GF-D8 (cell line): ENCODE measurements at places on chromosomes 12 and 14.

- DNase-seq: no peak
These were observed 747 bp downstream of the IRF2BPL start for GRCh38 chr14:77027538-77028383.

DNA sequence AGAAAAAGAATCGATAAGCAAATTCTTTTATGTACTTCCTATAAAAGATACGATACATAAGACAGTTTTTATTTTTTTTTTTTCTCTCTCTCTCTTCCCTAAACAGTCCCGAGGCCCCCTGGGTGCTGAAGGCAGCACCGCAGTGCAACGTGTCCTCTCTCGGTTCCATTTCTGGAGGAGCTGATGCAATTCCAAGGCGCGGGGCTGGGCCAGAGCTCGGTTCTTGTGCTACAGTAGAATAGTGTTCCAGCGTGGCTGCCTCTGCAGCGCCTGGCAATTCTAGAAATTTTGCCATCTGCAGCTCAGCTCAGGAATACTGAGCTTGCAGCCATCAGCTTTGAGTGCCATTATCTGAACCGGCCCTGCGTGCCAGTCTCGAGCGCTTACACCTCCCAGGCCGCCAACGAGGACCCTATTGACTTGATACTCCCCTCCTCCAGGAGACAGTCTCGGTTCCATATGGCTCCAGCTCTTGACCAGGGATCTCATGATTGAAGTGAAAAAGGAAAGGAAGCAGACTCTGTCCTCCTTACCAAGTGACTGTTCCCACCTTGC lies 630 bp downstream of the ALDH1L2 start:
- DNase-seq: peak; percentile 19

DNA sequence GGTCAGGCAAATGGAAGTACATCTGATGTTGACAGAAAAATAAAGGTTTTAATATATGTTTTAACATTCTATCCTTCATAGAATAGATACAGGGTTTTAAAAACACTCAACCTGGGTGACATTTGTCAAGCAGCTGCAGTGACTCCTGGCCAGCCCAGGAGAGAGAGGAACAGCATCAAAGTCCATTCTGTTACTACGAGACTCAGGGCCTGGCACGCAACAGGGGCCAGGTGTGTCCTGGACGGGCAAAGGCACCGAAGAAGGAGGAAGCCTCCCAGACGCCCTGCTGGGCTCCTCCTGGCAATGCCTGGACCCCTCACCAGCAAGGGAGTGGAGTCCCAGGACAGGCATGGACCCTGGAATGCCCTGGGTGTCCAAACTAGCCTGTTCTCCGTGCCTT lies 22.1 kb downstream of the LRCOL1 start:
- DNase-seq: no peak

GRCh38 chr12:110661337-110661972 lies 27.5 kb downstream of the HVCN1 start:
- peak; percentile 9 for DNase-seq

- DNase-seq: no peak
These were observed 88.1 kb upstream of the DHRS4 start for GRCh38 chr14:23865502-23865901.

GRCh38 chr12:110684312-110684836 lies 4.5 kb downstream of the HVCN1 start:
- DNase-seq: no peak

DNA sequence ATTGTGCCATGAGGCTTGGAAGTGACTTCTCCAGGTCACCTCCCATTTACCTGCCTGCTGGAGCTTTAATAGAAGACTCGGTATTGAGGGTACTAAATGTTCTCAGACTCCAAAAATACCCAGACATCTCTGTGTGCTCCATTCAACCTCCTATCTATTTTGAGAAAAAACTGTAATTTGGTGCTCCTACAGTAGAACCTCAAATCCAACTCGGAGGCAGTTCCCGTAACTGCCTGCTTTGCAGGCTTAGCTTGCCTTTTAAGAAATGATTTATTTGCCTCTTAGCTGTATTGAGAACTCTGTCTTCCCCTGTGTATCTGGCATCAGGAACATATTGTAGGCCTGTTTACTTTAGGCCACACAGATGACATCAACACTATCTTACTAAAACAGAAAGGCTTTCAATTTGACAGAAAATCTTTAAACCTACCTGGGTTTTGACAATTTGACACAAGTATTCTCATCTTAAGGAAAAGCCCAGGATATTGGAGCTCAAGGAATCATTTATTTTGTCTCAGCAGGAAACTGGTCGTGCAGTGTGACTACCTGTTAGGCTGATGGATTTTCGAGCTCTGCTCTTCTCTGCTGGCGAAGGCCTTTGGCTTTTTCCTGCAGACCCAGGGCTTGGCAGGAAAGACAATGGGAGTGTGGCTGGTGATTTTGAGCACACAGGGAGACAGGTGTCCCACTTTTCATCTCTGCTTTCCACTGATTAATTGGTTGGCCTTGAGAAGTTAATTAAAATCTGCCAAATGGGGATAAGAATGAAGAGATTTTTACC lies 314.8 kb downstream of the SNAPC1 start:
- no peak for DNase-seq

DNA sequence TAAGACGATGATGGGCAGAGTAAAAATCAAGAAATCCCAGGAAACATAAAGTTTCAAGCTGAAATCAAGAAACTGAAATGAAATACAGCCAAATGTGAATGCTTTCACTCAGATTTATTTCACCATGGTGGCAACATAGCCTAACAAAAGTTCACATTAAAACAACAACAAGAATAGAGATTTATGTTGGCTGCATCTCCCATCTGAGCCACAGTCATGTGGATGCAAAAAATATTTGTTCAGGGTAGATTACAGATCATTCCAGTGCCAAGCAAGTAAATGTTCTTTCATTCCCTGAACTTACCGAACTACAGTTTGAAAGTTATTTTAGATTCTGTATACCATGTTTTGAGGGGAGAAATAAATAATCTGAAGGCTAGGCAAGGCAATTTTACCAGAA lies 159.9 kb upstream of the TMTC1 start:
- DNase-seq: no peak

- DNase-seq: no peak
These were observed 46.5 kb downstream of the CCER1 start for GRCh38 chr12:90908465-90908864.

GRCh38 chr12:42281278-42281677 lies 43.2 kb upstream of the YAF2 start:
- DNase-seq: no peak

- no peak for DNase-seq
These were observed 76.7 kb upstream of the RFLNA start for GRCh38 chr12:124218243-124218560.

DNA sequence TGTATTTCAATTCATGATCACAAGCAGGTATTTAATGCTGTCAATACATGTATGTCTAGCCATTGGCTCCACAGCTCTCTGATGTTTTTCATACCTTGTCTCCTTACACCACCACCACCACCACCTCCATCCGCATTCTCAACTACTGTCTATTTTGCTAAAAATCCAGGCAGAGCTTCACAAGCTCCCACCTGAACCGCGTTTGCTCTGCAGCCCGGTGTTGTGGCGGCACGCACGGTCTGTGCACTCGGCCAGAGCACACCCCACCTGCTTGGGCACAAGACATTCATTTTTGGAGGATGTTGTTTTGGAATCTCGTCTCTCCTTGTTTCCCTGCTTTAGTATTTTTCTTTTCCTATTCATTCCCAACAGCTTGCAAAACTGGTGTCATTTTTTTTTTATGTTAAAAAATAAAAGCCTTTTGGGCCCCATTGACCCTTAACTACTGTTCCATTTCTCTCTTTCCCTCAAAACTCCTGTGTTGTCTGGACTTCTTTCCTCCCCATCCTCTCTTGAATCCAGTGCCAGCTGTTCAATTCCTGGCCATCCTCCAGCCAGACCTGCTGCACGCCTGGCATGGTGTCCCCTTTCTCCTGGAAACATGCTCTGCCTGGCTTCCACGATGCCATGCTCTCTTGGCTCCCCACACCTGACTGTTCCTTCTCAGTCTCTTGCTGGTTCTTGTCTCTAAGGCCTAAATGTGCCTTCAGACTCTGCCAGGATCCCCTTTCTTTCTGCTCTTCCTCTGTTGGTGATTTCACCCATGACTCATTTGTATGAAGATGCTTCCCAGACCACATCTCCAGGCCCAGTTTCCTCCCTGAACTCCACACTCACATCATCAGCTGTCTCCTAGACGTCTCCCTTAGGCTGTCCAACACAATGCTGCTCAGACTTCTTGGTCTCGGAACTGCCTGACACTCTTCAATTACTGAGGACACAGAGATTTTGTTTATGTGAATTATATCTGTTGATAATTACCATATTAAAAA lies 37.9 kb downstream of the PIWIL1 start:
- no peak for DNase-seq

DNA sequence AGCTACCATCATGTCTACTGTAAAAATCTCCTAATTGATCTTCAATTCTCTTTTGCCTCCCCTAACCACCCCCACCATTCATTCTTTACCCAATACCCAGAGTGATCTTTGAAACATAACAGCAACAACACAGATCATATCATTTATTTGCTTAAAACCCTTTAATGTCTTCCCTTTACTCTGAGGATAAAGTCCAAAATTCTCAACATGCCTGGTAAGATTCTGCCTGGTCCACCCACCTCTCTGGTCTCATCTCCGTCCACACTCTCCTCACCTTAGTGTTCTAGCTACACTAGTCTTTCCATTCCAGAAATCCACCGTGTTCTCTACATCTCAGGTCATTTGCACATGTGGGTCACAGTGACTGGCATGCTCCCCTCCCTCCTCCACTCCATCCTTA lies 27.7 kb downstream of the SLC38A4 start:
- no peak for DNase-seq

- DNase-seq: no peak
These were observed at the start of gene LRRC74A for GRCh38 chr14:76826122-76826521. TSS of gene LRRC74A (plus strand) at chr14:76826408. CDS start at chr14:76826698, 290 bp downstream.

- no peak for DNase-seq
These were observed 1.4 kb downstream of the FIGNL2 start for GRCh38 chr12:51846911-51847642.

DNA sequence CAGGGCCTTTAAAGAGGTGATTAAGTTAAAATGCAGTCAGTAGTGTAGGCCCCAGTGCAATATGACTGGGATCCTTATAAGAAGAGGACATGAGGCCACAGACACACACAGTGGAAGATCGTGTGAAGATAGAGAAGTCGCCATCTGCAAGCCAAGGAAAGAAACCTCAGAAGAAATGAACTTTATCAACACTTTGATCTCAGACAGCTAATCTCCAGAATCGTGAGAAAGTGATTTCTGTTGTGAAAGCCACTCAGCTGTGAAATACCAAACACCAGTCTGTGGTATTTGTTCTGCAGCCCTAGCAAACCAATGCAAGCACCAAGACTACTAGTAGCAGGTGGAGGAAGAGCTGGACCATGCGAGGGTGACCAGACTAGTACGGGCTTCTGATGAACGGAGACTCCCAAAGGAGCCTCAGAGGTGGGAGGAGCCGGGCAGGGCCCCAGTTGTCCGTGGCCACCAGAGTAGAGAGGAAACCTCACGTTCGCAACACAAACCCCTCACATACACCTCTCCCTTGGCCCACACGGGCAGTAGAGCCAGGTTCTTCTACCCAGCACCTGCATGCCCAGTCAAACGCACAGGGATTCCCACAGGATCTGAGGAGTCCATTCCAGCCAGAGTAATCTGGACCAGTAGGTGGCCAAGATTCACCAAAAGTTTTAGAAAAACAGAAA lies 243.0 kb downstream of the TTC8 start:
- DNase-seq: no peak

- no peak for DNase-seq
These were observed 21.4 kb upstream of the NCOR2 start for GRCh38 chr12:124588751-124589267.

DNA sequence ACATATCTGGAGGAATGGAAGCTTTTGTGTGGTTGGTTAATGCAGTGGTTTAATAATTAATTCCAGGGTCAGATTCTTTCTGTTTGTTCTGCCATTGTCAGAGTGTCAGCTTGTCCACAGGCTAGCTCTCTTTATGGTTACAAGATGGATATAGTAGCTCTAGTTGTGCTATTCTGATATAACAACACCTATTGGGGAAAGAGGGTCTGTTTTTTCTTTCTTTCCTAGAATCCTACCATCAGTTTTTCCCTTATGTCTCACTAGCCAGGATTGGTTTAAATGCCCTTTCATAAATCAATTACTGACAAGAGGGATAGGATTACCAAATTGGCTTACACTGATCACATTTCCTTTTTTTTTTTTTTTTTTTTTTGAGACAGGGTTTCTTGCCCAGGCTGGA lies 27.8 kb downstream of the CNOT2 start:
- DNase-seq: no peak

- no peak for DNase-seq
These were observed 236.8 kb upstream of the AVPR1A start for GRCh38 chr12:63387771-63388170.

DNA sequence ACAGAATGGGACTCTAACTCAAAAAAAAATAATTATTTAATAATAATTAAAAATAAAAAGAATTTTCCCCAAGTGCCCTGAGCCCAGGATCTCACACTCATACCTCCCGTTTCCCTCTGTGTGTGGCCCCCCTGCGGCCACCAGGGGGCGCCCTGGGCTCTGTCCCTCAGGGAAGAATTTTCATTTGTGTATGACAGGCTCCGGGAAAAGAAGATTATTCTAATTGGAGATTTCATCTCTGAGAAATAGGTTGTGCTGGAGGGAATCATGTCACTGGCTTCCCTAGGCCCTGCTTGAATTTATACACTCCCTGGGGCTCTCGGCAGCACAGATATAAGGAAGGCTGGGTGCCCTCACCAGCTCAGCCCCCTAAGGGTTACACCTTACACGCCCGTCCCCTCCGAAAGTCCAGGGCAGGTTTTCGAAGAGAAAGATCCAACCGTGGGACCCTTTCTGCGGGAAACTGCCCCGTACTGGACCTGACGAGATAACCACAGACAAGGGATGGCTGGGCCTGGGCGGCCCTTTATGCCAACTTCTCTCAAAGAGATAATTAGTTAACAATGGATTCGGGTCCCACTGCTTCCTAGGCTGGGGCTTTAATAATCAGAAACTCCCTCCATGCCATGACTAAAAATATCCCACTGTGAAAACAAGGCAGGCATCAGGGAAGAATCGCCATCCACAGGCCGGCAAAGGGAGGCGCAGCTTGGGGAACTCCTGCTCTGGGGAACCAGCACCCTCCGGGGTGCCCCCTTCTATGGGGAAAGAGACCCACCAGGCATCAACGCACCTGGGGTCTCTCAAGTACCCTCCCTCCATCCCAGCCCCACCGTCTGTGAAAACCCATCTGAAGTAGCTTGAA lies 80.7 kb downstream of the KDM2B start:
- peak; percentile 3 for DNase-seq

DNA sequence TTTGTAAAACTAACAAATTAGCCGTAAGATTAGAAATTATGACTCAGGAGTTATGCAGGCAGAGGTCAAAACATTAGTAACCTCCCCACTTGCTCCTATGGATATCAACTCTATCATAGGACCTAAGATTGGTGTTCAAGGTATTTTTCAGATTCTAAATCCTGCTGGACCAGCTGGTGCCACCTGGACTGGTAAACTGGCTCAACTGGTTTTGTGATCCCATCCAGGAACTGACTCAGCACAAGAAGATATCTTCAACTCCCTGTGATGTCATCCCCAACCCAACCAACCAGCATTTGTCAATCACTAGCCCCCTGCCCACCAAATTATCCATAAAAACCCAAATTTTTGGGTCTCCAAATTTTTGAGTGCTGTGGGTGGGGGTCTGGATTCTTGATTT lies 98.1 kb upstream of the OR4E1 start:
- no peak for DNase-seq

GRCh38 chr12:38850461-38850860 lies 54.9 kb downstream of the CPNE8 start:
- DNase-seq: no peak
